Sigmoid colon (tissue), 7 donors: ENCODE measurements at places on chromosomes 2 and 18. TPM values are rescaled to one million over a fixed set of nuclear protein-coding genes. Genes with fewer than 3 reads are reported as not detected.
A peak's percentile ranks its signal among the peaks of the same experiment; 100 is the strongest.

RALBP1 gene
- total RNA-seq: 89.7 TPM

DNA sequence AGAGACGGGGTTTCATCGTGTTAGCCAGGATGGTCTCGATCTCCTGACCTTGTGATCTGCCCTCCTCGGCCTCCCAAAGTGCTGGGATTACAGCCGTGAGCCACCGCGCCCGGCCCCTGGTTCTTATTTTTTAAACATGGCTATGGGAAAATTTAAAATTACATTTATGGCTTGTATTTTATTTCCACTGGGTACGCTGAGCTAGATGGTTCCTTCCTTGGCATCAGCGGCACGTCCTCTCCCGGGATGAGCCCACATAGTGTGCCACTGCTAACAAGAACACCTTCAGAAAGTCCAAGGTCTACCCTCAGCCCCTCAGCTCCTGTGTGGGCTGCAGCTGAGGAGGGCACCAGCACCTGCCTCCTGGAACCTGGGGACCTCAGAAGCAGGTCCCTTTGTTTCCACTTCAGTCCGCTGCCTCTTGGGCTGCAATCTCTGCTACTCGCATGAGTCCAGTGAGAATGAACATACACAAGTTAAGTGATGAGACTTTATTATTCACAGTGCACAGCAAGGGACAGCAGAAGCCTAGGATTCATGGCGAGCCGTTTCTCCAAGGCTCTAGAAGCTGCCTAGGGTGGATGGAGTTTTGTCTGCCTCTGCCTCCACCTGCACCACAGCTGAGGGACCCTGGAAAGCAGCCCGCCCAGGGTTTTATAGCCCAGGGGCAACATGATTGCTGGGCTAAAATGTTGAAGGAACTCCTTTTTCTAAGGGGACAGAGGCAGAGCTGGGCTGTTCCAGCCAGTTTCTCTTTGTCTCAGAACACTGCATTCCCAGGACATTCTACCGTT, 107.5 kb upstream of the TEX51 start:
- DNase-seq: peak; percentile 21
- H3K27me3 ChIP-seq: peaks cover 11% of the 10 kb centered on the region
- H3K4me3 ChIP-seq: no peak overlapping the region
- H3K27ac ChIP-seq: no peak overlapping the region

DNA sequence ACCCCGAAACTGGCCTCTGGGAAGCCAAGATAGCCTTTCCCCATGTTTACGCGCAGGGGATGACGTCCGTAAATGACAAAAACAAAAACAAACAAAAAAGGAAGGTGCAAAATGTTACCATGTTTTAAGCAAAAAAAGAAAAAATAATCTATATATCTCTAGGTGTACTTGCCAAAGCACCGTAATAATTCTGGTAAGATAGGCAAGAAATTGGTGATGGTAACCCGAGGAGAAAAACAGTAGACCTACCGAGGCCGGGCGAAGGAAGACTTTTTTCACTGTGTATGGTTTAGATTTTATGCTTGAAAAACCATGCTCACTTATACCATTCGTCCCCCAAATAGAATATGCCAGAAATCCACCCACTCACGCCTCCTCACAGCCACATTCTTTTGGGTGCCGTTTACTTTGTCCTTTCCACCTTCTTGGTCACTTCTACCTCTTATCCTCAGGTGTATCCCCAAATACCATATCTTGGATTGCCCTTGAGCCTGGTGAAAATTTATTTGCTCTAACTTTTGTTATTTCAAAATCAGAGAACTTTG, 8.0 kb downstream of the GATA6 start:
- H3K4me3 ChIP-seq: peak overlapping the region; percentile 22
- H3K27ac ChIP-seq: peak overlapping the region; percentile 95
- no peaks in the 10 kb centered on the region for H3K4me1 ChIP-seq

- H3K36me3 ChIP-seq: peaks cover 6% of the 10 kb centered on the region
- no peak for DNase-seq
- peak overlapping the region; percentile 84 for H3K27ac ChIP-seq
- H3K27me3 ChIP-seq: no peaks in the 10 kb centered on the region
Measured at GRCh38 chr2:238060096-238060541, 682 bp upstream of the SCLY start.
